ENCODE measurements at places on chromosomes 3 and 15. TPM values are rescaled to one million over a fixed set of nuclear protein-coding genes. Genes with fewer than 3 reads are reported as not detected.

The C3orf20 gene
- polyA plus RNA-seq: not detected

The CNTN6 gene
- polyA plus RNA-seq: not detected

The ASB14 gene
- polyA plus RNA-seq: not detected

The ARRDC4 gene
- 13.2 TPM for polyA plus RNA-seq

The COL6A6 gene
- polyA plus RNA-seq: not detected

The AHSG gene
- not detected for polyA plus RNA-seq

The MAGEL2 gene
- polyA plus RNA-seq: not detected

The EXOG gene
- 2.4 TPM for polyA plus RNA-seq

The CISH gene
- polyA plus RNA-seq: 6.8 TPM

The FBXO40 gene
- polyA plus RNA-seq: not detected

The SIAH2 gene
- 17.2 TPM for polyA plus RNA-seq

The SST gene
- 142 TPM for polyA plus RNA-seq

The PARP15 gene
- polyA plus RNA-seq: 1.3 TPM

The ECE2 gene
- polyA plus RNA-seq: not detected

The PLSCR2 gene
- polyA plus RNA-seq: not detected

The MORC1 gene
- polyA plus RNA-seq: not detected

The MESP1 gene
- polyA plus RNA-seq: 1.7 TPM

The SELENOT gene
- 41.5 TPM for polyA plus RNA-seq
